Spinal cord (tissue), 10 donors: ENCODE measurements at places on chromosomes 2 and 18. TPM values are rescaled to one million over a fixed set of nuclear protein-coding genes. Genes with fewer than 3 reads are reported as not detected.

DNA sequence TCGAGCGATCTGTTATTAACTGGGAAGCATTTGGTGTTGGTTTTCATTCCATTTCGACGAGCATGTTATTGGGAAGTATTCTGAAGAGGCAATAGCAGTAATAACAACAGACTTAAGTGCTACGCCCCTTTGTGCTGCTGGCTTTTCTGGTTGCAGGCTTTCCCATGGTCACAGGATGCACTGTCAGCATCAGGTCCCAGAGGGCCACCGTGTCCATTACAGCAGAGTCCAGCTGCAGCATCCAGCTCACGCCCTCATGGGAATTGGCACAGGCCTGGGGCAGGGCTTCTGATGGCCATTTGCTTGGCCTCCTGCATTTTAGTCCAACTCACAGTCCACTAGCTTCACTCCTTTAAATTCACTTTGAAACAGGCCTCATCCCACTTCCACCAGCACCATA lies 44.4 kb downstream of the BCL2L11 start:
- DNase-seq = no peak

- DNase-seq = no peak
Observed at GRCh38 chr2:74953796-74954499, 4.5 kb upstream of the POLE4 start.

DNA sequence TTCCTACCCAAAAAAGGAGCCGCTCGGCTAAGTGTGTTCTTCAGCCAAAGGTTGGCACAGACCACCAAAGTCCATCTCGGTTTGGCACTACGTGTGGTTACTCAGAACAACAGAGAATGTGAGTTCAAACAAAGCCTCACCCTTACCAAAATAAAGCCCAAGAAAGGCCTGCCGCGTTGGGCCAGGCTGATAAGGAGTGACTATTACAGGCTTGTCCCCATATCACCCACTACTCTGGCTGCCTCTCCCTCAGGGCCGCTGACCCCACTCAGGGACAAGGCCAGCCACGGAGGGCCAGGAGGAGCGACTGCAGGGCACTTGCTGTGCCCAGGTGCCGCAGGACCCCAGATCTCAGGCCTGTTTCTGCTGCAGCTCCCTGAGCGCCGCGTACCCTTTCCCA lies 13.8 kb downstream of the HS1BP3 start:
- DNase-seq = no peak

The TFPI gene
- total RNA-seq = 99.0 TPM

The HOXD13 gene
- 0.10 TPM for total RNA-seq
